Activated T-helper 2 cell treated with anti-CD3 and anti-CD28 coated beads, Interferon-gamma antibody, Interleukin-2, Interleukin-4, amounts not matched to agents 10 μg/mL and 5 μg/mL and 100 μg/mL, durations not matched to agents 14 hours and 24 hours and 36 hours (primary cell): ENCODE measurements at places on chromosomes 2 and 18.
A peak's percentile ranks its signal among the peaks of the same experiment; 100 is the strongest.

GRCh38 chr2:171080607-171081006, 80.1 kb downstream of the TLK1 start:
- DNase-seq, result no peak
- H3K27me3 ChIP-seq, result no peaks in the 10 kb centered on the region
- no peak overlapping the region for H3K4me3 ChIP-seq
- H3K36me3 ChIP-seq, result peaks cover 54% of the 10 kb centered on the region
- no peak overlapping the region for H3K27ac ChIP-seq
- peaks cover 46% of the 10 kb centered on the region for H3K4me1 ChIP-seq

DNA sequence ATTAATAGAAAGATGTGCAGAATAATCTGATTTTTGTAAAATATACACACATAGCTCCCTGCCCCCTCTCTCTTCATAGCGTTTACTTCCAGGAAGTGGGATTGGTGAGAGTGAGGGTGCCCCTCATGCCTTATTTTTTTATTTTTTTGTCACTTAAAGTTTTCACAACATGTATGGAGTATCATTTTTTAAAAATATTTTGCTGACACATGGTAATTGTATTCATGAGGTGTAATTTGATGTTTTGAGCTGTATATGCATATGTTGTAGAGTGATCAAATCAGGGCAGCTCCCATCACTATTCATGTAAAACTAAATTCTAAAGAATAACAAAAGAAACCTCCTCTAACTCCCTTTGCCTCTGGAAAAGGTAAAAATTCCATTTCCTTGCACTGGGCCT, 74.7 kb downstream of the VSNL1 start:
- DNase-seq, result no peak
- H3K36me3 ChIP-seq, result no peaks in the 10 kb centered on the region
- H3K4me3 ChIP-seq, result no peak overlapping the region
- H3K27me3 ChIP-seq, result peaks cover 2% of the 10 kb centered on the region

GRCh38 chr2:127961729-127962128, 66.1 kb downstream of the SAP130 start:
- no peak overlapping the region for H3K4me3 ChIP-seq
- no peaks in the 10 kb centered on the region for H3K4me1 ChIP-seq
- H3K27ac ChIP-seq, result no peak overlapping the region
- no peak for DNase-seq

DNA sequence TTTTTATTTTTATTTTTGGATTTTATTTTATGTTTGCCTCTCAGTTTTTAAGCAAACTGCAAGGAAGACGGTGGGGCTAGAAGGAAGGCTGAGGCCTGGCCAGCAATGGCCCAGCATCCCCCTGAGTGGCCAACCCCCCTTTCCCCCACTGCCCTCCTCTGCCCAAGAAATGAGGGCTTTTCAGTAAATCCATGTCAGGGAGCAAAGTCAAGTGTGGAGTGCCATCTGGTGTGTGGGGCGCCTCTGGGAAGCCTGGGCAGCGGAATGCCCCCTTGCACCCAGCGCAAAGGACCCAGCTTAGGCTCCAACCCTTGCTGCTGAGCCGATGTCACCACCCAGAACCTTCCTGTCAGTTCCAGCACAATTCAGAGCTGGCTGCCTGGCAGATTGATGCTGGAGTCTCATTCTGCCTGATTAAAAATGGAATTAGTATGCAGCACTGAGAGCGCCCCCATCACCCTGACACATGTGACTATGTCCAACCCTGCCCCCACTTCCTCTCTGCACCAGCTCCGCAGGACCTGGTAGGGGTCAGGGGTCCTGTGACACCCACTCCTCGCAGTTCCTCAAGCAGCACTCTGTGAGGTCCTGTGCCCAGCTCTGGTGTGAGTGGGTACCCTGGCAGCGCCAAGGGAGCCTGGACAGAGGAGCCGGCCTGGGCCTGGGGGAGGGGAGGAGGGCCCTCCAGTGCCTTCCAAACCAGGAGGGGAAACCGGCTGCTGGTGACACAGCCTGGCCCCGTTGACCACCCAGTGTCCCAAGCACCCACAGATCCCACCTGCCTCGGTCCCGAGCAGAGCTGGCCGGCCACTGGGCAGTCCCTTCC, 9.2 kb upstream of the ALPP start:
- no peak for DNase-seq
- H3K27me3 ChIP-seq, result no peaks in the 10 kb centered on the region
- no peak overlapping the region for H3K27ac ChIP-seq
- H3K36me3 ChIP-seq, result no peaks in the 10 kb centered on the region

DNA sequence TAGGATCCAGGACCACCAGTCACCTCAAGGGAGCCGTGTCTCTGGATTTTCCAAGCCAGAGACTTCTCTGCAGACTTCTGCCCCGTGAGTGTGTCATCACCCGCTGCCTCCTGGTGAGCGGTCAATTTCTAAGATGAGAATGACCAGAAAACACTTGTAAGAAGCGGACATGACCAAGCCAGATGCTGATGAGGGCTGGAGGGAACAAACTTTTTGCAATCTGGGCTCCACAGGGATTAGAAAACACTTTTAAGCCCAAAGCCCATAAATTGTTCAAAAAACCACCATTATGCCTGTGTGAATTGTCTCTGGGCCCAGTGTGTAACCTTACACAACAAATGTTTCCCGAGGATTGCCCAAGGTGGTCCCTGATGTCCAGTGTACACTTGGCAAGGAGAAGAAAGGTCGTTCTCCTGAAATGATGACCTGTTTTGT, 5.3 kb upstream of the NPPC start:
- no peak overlapping the region for H3K4me3 ChIP-seq
- no peak overlapping the region for H3K27ac ChIP-seq
- H3K36me3 ChIP-seq, result no peaks in the 10 kb centered on the region
- peak; percentile 6 for DNase-seq
- H3K27me3 ChIP-seq, result peaks cover 35% of the 10 kb centered on the region

DNA sequence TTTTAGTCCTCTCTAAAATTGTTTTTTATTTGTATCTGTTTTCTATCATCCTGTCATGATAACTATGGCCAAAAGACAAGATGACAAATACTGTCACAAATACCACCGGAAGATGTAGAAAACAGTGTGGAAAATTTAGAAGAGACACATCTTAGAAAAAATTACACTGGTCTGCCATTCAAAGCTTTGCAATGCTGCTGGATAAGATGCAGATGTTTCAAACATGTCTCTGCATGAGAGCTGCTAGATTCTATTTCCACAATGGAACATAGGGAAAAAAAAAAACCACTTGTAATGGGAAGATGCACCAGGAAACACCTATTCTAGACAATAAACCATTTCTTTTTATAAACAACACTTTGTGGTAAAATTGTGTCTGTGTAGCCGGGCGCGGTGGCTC, 5.8 kb upstream of the TAF1B start:
- no peaks in the 10 kb centered on the region for H3K36me3 ChIP-seq
- H3K4me3 ChIP-seq, result no peak overlapping the region
- H3K27ac ChIP-seq, result no peak overlapping the region
- peaks cover 5% of the 10 kb centered on the region for H3K4me1 ChIP-seq

DNA sequence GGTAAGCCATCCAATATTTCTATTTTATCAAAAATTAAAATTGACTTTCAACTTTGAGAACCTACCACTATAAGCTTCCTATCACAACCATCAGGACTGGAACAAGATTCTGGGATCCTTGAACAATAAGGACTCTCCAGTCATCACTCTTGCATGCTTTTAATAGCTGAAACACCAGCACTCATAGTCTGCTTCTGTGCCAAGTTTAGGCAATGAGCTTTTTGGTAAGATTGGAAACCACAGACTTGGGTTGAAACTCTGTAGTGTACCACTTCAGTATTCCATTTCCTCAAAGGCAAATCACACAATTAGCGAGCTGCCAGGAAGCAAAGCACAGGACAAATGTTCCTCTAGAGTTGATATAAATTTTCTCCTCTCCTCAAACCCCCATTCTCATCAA, 1065.8 kb upstream of the SLC39A10 start:
- DNase-seq, result no peak
- no peak overlapping the region for H3K27ac ChIP-seq
- no peaks in the 10 kb centered on the region for H3K4me1 ChIP-seq

DNA sequence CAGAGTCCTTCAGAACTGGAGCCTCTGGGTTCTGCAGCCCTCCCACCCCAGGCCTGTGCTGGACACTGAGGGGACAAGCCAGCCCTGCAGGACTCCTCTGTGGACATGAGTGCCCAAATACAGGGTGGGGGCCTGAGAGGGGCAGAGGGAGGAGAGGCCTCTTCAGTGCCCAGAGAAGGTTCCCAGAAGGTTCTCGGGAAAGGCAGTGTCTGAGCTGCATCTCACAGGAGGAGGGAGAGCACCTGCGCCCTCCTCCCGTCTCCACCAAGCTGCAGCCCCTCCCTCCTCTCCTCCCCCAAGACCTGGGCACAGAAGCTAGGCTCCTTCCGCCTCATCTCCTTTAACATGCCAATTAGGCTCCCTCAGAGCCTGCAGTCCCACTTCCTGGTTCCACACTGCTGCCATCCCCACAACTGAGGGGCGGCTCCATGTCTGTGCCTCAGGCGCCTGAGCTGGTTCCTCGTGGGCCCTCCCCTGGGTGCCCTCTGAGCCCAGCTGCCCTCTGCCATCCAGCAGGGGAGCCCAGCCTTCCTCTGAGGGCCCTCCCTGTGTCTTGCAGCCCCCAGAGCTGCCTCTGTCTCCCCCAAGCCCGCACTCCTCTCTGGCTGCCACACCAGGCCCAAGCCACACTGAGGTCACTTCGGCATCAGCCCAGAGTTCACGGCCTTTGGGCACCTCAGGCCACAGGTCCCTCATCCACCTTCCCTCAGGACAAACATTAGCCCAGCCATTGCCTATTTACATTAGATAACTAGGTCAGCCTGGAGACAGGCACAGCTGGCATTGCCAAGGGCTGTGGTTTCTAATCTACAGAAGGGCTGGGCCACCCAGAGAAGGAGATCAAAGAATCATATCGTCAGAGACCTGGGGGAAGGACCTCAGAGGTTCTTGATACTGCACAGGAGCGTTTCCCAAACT, 28.9 kb downstream of the KCNK3 start:
- no peak for DNase-seq
- H3K36me3 ChIP-seq, result no peaks in the 10 kb centered on the region
- no peaks in the 10 kb centered on the region for H3K4me1 ChIP-seq

DNA sequence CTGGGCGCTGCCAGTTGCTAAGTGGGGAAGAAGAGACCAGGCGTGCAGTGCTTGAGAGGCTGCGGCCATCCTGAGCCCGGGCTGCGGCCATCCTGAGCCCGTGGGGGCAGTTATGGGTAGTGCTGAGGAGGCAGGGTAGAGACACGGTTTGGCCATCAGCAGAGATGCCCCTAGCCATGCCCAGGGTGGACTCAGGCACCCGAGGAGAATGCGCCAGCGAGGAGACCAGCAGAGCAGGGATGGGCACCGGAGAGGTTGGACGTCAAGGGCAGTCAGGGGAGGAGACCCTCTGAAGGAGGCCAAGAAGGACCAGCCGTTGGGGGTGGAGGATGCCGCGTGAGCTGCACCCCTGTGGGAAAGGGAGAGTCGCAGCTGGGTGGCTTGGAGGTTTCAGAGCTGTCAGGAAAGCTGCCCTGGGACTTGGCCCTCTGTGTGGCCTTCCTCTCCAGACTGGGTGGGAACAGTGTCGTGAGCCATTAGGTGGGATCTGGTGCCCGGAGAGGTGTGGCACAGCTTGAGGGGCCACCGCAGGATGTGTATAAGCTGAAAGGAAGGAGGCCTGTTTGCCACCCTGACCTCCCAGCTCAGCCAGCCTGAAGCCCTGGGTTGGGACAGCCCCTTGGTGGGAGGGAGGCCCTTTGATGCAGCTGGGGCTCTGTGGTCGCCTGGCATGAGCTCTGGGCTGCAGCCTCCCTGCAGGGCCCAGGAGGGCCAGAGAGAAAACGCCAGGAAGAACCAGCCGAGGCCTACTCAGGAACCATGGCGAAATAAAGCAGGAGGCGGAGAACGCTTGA, 56.0 kb downstream of the SH3BP4 start:
- no peak overlapping the region for H3K27ac ChIP-seq
- no peaks in the 10 kb centered on the region for H3K27me3 ChIP-seq
- DNase-seq, result no peak
- H3K4me3 ChIP-seq, result no peak overlapping the region
- no peaks in the 10 kb centered on the region for H3K36me3 ChIP-seq

DNA sequence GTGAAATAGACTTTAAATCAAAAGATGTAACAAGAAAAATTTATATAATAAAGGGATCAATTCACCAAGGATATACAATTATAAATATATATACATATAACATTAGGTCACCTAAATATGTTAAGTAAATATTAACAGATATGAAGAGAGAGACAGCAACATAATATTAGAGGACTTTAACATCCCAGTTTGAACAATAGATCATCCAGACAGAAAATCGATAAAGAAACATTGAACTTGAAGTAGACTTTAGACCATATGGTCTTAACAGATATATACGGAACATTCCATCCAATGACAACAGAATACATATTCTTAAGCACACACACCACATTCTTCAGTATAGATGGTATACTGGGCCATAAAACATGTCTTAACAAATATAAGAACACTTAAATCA, 649.6 kb upstream of the SETBP1 start:
- no peak for DNase-seq
- H3K4me1 ChIP-seq, result no peaks in the 10 kb centered on the region
- no peaks in the 10 kb centered on the region for H3K27me3 ChIP-seq
- H3K36me3 ChIP-seq, result no peaks in the 10 kb centered on the region

DNA sequence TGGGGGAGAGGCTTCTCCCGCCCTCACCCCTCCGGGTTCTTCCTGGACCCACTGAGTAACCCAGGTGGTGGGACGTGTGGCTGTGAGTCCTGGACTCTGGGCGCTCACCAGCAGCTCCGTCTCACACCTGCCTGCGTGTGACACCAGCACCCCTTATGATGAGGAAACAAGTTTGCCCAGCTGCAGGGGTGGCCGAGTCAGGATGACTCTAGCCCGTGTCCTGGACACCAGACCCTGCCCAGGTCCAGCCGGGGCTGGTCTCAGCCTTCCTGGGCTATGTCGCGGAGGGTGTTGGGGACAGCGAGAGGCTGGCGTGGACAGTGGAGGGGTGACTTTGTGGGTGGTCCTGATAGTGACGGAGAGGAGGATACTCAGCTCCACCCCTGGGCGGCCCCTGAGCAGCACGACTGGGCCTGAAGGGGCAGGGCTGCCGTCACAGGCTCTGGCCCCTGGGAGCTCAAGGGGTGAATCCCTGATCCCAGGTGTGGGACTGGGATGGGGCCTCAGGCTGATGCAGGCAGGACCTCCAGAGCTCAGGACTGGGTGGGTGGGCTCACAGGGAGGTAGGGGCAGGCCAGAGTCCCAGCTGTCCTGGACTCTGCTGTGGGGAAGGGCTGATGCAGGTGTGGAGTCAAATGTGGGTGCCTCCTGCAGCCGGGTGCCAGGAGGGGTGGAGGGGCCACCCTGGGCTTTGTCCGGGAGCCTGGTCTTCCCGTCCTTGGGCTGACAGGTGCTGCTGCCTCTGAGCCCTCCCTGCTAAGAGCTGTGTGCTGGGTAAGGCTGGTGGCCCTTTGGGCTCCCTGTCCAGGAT, 3.7 kb downstream of the GPR35 start:
- H3K27me3 ChIP-seq, result no peaks in the 10 kb centered on the region
- H3K36me3 ChIP-seq, result peaks cover 39% of the 10 kb centered on the region
- H3K4me1 ChIP-seq, result peaks cover 22% of the 10 kb centered on the region
- no peak for DNase-seq

- H3K27me3 ChIP-seq, result no peaks in the 10 kb centered on the region
- DNase-seq, result no peak
- no peak overlapping the region for H3K4me3 ChIP-seq
- no peak overlapping the region for H3K27ac ChIP-seq
- no peaks in the 10 kb centered on the region for H3K4me1 ChIP-seq
- H3K36me3 ChIP-seq, result no peaks in the 10 kb centered on the region
Observed at GRCh38 chr2:147122944-147123343, 721.9 kb upstream of the ACVR2A start.

- no peaks in the 10 kb centered on the region for H3K36me3 ChIP-seq
- H3K4me3 ChIP-seq, result no peak overlapping the region
- DNase-seq, result no peak
- no peaks in the 10 kb centered on the region for H3K27me3 ChIP-seq
- no peaks in the 10 kb centered on the region for H3K4me1 ChIP-seq
- no peak overlapping the region for H3K27ac ChIP-seq
Observed at GRCh38 chr2:50895041-50895440, 136.9 kb downstream of the NRXN1 start.

- no peaks in the 10 kb centered on the region for H3K36me3 ChIP-seq
- peaks cover 34% of the 10 kb centered on the region for H3K4me1 ChIP-seq
- DNase-seq, result no peak
Observed at GRCh38 chr2:28544036-28544346, 48.1 kb downstream of the PLB1 start.
